ENCODE measurements at places on chromosomes 2 and 18.
A peak's percentile ranks its signal among the peaks of the same experiment; 100 is the strongest.

- no peak for DNase-seq
Observed at GRCh38 chr2:177322801-177323261, 58.3 kb upstream of the NFE2L2 start.

DNA sequence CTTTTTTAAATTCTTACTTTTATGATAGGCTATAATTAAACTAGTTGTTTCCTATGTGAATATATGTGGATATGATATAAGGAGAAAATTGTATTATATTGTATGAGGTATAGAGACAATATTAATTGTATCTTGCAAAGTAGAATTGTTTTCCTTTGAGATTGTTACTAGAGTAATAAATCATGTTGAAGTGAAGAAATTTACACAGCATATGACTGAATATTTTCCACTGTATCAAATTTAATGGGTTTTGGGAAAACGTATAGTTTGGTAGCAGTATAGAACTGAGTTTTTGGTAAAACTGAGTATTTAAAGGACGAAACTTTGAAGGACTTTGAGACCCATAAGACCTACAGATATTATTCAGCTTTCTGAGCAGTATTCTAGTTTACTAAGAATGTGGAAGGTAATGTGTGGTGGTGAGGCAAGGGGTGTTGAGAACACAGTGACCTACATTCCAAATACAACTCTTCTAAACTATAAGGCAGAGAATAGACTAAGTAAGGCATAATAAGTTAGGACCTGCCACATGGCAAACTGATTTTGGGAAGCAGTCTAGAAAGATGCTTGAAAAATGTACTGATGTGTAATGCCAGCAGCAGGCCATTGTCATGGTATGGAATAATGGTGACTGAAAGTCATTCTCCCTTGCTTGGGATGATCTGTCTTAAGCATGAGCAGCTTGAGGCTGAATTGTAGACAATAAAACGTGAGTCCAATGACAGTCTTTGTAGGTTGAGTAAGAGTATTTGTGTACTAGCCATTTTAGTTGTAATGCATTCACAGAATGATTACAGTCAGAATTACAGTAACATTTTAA lies 29.6 kb downstream of the PKP4 start:
- DNase-seq, result no peak

GRCh38 chr2:45452866-45453265 lies 158.2 kb downstream of the SRBD1 start:
- no peak for DNase-seq

DNA sequence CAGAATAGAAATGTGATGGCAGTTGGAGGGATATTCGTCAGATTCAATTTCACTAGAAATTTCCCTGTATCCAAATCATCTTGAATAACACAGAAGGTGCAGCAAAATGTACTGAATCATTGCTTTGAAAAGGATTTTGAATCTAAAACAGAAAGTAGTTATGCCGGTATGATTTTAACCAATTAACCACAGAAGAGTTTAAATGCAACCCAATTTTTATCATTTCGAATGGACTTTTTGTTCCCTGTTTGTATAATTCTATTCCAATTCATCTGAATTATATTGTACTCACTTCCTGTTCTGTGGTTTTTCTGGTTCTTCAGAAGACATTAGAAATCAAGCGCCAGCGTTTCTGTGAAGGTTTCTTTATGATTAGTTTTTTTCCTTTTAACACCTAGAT lies 190.4 kb downstream of the MYO3B start:
- DNase-seq, result no peak

DNA sequence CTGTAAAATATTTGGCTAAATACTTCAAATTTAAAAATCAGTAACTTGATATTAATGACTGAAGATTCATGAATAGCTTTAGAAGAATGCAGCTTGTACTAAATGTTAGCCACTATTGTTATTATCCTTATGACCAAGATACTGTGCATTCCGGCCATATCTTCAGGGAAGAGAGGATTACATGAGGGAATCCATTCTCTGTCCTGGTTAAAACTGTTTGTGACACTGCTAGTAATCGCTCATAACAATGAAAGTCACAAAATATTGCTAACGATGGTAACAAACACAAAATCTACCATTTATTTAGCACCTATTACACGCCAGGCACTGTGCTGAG lies 217.7 kb downstream of the PRKCE start:
- DNase-seq, result no peak

DNA sequence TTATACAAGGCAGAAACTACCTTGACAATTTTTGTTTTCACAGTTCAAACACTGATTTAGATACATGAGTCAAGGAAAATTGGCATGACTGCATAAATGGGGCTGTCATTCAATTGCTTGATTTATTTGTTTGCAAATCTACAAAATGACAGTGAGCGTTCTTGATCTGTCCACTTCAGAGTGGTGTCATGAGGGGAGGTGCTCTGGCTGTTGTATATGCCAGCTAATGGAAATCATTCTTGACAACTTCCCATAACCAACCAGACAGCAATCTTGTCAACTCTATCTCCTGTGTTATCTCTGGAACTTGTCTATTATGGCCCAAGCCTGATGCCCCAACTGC lies 120.6 kb upstream of the UGP2 start:
- no peak for DNase-seq

DNA sequence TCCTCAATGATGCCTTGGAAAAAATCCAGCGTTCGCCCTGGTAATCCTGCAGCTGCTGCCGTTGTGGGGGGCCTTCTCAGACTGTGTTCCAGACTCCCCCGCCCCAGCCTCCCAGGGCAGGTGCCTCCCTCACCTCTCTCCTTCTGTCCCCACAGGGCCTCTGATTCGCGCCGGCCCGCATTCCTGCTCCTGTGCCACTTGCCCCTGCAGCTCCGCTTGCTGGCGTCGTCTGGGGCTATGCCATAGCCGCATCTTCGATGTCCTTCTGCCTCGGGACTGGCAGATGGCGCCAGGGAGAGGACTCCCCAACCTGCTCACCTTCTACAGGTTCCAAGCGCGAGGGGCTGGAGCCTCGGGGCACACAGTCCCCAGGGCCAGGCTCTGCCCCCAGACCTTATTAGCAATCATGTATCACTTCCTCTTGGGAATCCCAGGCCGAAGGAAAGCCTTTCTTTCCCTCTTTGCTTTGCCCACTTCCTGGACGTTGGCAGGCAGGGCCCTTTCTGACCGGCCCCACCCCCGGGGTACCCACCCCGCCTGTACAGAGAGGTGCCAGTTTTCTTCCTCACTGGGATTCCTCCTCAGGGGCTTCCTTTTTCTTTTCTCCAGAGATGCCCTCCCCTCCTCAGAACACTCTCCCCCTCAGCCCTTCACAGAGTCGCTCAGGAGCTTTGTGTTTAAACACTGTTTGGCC lies 4.4 kb downstream of the SPATA3 start:
- DNase-seq, result no peak

GRCh38 chr2:126317790-126318431 lies 338.0 kb upstream of the GYPC start:
- DNase-seq, result no peak

DNA sequence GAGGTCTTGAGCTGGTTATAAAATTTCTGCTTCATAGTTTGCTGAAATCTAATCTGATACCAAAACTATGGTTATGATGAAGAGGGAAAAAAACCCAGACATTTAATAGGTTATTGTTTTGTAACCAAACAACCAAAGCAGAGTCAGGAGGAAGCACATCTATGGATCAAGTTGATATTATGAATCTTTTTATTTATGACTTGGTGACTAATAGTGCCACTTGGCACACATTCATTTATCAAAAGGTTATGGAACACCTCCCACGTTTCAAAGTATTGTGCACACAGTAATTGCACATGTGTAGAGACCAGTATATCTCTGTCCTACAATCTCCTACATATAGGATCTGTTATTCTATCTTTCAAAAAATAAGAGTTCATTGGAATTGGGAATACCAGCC lies 93.0 kb downstream of the DPP4 start:
- no peak for DNase-seq

DNA sequence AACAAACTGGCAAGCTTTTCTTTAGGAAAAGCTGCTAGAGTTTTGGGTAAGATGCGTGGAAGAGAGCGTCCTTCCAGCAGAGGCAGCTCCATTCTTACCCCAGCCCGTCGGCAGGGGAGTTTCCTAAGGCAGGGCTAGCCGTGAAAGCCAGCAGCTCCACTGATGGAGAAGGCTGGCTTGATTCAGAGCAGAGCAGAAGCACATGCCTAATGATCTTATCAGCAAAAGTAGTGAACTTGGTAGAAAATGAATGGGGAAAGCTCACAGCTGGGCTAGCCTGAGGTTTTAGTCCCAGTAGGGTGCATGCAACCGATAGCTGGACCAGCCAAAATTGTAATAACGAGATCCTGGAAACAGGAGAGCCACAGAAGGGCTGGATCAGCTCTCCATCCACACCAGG lies 20.8 kb downstream of the LAMA1 start:
- no peak for DNase-seq

GRCh38 chr2:189613077-189613636 lies 32.6 kb upstream of the SLC40A1 start:
- DNase-seq, result no peak

DNA sequence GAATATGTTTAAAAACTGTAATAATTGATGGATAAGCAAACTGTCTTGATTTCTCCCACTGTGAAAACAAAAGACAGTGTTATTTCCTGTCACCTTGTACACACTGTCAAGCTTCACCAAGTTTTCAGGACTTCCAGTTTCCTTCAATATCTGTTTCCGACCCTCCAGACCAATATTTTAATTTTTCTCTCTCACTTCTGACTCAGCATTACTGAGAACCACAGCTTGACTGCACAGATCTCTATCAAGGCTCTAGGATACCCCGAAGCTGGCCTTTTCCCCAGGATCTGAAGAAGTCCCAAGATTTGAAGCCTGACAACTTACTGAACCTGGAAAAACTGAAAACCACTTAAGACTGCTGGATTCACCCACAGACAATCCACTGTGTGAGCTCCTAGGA lies 13.2 kb upstream of the SULT1C3 start:
- no peak for DNase-seq

DNA sequence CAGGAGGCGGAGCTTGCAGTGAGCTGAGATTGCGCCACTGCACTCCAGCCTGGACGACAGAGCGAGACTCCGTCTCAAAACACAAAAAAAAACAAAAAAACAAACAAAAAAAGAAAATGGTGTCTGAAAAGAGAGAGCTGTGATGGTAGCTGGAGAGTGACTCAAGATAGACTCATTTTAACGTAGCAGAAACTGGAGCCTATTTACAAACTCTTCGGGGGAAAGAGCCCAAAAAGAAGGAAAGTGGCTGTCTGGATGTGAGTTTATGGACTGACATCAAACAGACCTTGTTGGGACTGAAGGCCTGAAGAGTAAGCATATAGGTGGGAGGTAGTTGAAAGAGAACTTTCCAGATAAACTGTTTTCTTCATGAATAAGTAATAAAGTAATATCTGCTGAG lies 51.8 kb downstream of the LIMS1 start:
- no peak for DNase-seq

GRCh38 chr2:83587309-83587708 lies 871.8 kb downstream of the SUCLG1 start:
- DNase-seq, result no peak

GRCh38 chr2:127576433-127577207 lies 41.1 kb downstream of the MYO7B start:
- DNase-seq, result peak; percentile 58

DNA sequence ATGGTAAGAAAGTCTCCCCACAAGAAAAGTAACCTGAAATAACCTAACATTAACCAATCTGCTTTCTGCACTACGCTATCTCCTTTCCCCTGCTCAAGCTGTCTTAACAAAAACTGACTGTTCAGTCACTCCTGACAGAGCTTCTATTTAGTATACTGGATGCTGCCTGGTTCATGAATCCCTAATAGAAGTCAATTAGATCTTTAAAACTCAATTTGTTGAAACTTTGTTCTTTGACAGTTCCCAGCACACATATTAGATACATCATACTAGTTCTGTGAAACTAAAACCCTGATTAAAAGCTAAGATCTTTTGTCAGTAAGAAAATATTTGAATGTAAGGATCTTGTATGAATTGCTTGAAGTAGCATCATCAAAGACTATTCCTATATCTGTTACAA lies 287.4 kb downstream of the RBM43 start:
- no peak for DNase-seq

- no peak for DNase-seq
Observed at GRCh38 chr2:199922856-199923255, 11.8 kb downstream of the C2orf69 start.

DNA sequence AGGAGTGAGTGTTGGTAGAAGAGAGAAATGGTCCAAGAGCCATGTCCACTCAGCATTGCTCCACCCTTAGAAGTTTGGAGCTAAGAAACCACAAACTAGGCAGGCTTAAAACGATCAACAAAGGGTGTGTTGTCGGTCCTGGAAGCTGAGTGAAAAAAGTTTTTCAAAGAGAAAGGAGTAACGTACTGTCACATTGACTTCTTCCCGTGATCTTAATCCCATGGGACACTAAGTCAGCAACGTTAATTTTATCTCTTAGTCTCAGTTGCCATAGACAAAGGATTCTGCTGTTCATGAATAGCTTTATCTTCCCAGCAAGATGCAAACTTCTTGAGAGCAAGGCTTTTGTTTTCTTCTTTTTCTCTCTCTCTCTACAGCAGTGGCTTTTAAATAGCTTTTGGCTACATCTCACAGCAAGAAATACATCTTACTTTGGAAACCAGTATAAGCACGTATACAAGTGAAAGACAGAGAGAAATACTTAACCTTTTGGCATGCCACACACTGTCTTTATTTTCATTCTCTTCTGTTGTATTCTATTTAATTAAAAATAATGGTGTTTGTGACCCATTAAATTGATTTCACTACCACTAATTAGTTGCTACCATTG lies 377.4 kb downstream of the TGIF1 start:
- DNase-seq, result no peak

- no peak for DNase-seq
Observed at GRCh38 chr2:146227152-146228019, 1617.4 kb upstream of the ACVR2A start.

GRCh38 chr18:22169011-22169888 lies at the start of gene GATA6:
Gene GATA6, plus strand, starts transcription at chr18:22169589. Its CDS starts 1,556 bp downstream, at chr18:22171145.
- DNase-seq, result no peak

GRCh38 chr2:173229086-173229485 lies 125.6 kb upstream of the CDCA7 start:
- DNase-seq, result no peak

GRCh38 chr2:230160112-230160660 lies 59.6 kb downstream of the SP110 start:
- peak; percentile 79 for DNase-seq

GRCh38 chr2:182912518-182912915 lies 46.1 kb upstream of the FRZB start:
- DNase-seq, result no peak

DNA sequence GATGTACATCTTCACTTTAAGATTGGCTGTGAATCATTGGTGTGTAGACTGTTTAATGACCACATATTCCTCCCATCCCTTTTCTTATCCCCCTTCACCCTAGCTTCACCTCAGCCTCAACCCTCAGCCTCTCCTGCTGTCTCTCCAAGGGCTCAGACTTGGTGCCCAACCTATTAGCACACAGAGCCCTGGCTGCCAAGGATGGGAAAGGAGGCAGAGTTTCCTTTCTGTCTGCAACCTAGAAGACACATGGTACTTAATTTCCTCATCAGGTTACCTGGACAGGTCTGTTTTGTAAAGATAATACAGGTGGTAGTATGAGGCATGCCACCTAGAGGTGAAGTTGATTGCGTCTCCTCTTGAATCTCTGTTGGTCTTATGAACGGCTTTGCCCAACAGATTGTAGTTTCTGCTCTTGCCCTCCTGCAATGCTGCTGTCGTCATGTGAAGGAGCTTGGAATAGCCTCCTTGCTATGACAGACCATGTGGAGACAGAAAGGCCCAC lies 44.5 kb upstream of the RMND5A start:
- no peak for DNase-seq
